ENCODE measurements at places on chromosomes 5 and 9. TPM values are rescaled to one million over a fixed set of nuclear protein-coding genes. Genes with fewer than 3 reads are reported as not detected.

- no peak for DNase-seq
Observed at GRCh38 chr9:112061152-112061740, 113.9 kb downstream of the SUSD1 start.

The OR13C3 gene
- not detected for total RNA-seq

DNA sequence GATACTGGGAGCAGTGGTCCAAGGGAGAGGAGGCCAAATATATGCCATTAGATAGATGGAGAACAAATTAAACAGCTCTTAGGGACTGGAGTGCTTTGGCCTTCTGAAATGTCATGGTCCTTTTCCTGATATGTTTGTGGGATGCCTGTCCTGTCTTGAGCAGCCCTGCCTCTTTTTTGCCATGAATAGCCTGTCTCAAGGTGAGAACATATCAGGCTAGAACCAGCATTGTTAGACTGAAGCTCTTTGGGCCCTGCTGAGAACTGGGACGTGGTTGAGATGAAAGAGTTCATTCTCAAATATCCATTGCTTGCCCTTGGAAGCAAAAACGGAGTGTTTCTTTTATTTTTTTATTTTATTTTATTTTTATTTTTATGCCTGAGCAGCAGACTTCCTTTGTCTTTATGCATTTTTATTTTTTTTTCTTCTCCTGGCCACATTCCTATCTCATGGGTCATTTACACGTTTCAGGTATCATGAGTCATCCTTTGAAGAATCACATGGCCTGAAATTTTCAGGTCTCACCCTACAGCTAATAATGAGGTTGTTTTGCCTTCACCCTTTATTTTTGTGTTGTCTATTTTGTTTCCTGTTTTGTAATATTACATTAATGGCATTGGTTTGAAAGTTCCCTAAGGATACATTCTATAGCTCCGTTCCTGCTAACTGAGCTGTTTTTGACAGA is 371.4 kb downstream of the PSAT1 start:
- no peak for DNase-seq

The FABP6 gene
- total RNA-seq = not detected

The ROPN1L gene
- not detected for total RNA-seq

- no peak for DNase-seq
Observed at GRCh38 chr5:159104051-159104651, 4.4 kb upstream of the EBF1 start.

The MAN1B1 gene
- 52.1 TPM for total RNA-seq

- DNase-seq = no peak
Observed at GRCh38 chr5:139146809-139147482, 51.2 kb downstream of the SIL1 start.

- DNase-seq = no peak
Observed at GRCh38 chr9:27278374-27278773, 18.6 kb downstream of the EQTN start.

GRCh38 chr5:178991190-178992145 is 3.7 kb downstream of the GRM6 start:
- no peak for DNase-seq

DNA sequence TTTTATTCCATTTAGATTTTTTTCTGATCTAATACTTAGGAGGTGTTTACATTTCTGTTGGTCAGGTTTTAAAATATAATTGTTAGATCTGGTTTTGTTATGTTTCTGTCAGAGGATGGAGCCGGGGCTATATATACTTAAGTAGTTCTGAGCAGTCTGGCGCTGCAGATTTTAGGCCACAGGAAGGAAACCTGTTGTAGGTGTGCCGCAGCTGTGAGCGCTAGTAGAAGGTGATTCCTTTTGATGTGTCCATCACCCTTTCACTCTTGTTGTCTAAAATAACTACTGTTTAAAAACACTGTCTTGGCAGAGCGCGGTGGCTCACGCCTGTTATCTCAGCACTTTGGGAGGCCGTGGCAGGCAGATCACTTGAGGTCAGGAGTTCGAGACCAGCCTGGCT is 17.0 kb downstream of the ZBTB34 start:
- no peak for DNase-seq

DNA sequence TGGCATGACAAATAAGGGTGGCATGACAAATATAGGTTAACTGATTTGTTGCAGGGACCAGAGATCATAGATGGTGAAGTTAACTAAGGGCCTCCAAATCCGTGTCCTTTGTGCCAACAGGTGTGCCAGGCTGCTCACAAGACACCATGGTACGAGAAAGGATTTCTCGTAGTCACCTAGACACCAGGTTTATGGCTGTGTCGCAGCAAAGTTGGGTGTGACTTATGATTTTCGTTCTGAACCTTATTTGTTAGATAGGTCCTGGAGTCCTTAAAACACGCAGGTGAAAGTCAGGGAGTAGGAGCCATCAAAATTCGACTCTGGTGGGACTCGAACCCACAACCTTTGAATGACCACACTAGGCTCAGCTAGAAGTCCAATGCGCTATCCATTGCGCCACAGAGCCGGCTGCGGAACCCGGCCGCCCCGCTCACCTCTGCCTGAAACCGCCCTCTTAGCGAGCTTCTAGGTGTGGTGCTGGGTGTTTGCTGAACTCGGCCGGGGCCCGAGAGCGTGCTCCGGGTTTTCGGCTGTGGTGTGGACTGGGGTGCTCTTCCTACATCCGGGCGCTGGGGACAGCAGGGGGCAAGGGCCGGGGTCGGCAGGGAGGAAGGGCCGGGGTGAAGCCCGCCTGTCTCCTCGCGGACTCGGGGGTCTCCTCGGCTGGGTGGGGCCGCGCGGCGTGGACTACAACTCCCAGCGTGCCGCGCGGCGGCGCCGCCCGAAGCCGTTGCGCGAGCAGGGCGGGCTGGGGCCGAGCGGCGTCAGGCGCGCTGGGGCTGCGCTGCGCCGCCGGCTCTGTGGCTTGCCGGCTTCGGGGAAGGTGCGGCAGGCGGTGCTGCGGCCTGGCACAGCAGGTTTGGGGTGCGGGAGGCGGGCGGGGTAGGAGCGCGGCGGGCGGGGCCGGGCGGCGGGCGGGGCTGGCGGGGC is at the start of gene SLC27A4:
TSS of gene SLC27A4 (plus strand) at position 767 of the 930 bp plus-strand sequence. CDS start 2,606 bp downstream, outside the sequence.
- peak; percentile 71 for DNase-seq

DNA sequence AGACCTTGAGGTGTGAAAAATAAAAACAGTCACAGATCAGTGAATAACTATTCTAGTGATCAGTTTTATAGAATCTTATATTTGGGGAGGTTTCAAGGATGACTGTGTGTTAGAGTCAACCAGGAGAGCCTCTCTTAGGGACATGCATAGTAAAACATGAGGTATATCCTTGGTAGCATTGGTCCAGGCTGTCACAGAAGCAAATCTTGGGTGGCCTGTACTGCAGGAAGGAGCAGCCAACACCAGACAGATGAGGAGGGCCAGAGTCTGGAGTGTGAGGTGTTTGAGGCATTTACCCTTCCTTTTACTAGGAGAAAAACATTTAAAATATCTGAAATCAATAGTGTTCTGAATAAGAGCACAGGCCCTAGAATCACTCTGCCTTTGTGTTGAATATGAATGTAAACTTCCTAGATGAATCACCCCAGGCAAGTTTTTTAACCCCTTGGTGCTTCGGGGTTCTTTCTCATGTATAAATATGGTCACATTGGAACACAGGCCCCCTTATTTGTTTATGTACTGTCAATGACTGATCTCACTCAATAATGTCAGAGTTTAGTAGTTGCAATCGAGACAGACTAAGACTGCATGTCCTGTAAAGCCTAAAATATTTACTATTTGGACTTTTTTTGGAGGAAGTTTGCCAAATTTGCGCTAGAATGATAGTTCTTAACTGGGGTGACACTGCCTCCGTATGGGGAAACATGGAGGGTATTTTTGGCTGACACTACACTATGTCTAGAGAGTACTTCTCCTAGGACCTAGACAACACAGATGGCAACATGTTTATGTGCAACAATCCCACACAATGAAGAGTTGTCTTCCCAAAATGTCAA is 416.5 kb upstream of the POU5F2 start:
- DNase-seq = no peak

GRCh38 chr5:168135897-168136296 is 155.5 kb upstream of the WWC1 start:
- DNase-seq = no peak

DNA sequence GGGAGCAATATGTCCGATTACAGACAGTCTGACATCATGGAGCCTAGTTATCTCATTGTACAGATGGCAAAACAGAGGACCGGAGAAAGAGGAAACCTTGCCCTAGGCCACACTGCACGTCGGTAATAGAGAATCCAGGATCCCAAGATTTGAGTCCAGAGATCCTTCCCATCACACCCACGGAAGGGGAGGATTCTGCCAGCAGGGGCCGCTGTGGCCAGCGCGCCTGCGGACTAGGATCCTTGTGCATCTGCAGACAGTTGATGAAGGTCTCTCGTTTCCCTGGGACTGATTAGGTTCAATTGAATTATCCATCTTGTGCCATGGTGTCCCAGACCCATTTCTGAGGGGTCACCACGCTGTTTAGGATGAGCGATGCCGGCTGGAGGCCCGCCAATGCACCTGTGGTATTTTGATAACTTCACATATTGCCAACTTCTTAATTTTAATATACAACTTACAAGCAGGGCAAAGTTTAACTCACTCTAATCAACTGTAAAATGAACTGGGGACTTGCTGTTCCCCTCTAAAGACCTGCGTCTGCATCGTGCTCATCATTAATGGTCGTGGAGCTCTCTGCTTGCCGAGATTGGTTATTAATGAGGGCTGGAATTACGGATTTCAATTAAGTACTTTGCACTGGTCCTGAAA is 592.7 kb upstream of the BRINP1 start:
- DNase-seq = no peak

GRCh38 chr9:107870927-107871680 is 381.5 kb upstream of the KLF4 start:
- no peak for DNase-seq

The ANXA2R gene
- 0.89 TPM for total RNA-seq

The SLCO6A1 gene
- not detected for total RNA-seq

The STK32A gene
- total RNA-seq = 8.8 TPM

DNA sequence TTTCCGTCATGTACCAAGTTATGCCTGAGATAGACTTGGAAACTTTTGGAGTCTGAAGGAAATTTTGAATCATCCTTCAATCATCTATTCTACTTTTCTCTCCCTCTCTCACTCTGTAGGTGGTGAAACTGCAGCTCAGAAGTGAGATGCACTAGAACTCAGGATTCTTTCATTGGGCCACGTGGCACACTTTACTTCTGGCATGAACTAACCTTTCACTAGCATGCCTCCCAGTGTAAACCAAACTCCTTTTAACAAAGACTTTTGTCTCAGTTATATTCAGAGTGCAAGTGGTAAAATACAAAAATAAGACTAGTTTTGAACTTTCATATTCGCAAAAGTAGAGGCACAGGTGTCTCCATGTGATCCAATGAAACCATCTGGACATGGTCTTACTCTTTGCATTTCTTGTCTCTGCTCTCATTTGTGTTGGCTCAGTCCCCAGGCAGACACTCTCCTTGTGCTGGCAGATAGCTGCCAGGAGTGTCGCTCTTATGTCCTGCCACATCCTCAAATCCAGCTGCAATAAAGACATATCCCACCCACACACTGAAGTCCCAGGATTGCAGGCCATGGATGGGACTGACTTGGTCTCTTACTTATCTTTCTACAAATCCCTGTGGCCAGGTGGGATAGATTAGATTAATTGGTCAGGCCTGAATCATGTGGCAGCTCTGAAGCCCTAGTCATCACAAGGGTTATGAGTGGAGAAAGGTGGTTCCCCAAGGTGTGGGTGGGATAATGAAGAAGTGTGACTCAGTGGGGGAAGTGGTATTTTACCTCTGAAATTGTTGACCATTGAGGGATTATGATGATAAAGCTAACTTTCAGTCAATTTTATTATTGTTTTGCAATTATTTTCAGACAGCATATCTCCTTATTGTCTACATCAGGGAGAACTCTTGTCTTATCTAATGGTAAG is 267.5 kb downstream of the GABRB2 start:
- no peak for DNase-seq

DNA sequence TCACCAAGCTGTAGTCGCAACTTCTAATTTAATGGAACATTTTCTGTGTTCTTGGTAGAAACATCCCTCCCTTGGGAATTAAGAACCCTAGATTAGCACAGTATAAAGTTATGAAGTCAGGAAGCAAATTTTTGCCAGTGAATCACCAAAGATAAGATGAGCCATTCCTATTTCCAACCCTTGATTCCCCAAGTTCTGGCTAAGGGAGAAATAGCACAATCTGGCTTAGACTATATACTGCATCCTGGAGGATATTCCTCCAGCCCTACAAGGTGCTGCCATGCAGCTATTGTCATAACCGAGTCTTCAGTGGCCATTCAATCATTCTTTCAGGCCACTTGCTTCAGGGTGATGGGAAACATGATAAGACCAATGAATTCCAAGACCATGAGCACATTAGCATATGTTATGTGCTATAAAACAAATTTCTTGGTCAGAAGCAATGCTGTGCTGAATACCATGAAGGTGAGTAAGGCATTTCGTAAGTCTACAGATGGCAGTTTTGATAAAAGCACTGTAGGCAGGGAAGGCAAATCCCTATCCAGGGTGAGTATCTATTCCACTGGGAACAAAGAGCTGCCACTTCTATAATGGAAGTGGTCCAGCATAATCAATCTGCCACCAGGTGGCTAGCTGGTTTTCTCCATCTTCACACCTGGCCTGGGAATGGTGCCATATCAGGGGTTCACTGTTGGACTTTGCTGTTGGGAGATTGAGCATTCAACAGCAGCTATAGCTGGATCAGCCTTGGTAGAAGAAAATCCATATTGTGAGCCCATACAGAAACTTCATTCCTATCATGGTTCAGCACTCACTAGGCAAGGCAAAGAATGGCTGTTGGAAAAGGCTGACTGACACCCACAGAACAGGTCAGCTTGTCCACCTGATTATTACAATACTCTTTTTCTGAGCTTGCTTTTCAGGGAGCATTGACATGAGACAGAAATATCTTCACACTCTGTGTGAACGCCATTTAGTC is 19.6 kb upstream of the ARL15 start:
- no peak for DNase-seq

DNA sequence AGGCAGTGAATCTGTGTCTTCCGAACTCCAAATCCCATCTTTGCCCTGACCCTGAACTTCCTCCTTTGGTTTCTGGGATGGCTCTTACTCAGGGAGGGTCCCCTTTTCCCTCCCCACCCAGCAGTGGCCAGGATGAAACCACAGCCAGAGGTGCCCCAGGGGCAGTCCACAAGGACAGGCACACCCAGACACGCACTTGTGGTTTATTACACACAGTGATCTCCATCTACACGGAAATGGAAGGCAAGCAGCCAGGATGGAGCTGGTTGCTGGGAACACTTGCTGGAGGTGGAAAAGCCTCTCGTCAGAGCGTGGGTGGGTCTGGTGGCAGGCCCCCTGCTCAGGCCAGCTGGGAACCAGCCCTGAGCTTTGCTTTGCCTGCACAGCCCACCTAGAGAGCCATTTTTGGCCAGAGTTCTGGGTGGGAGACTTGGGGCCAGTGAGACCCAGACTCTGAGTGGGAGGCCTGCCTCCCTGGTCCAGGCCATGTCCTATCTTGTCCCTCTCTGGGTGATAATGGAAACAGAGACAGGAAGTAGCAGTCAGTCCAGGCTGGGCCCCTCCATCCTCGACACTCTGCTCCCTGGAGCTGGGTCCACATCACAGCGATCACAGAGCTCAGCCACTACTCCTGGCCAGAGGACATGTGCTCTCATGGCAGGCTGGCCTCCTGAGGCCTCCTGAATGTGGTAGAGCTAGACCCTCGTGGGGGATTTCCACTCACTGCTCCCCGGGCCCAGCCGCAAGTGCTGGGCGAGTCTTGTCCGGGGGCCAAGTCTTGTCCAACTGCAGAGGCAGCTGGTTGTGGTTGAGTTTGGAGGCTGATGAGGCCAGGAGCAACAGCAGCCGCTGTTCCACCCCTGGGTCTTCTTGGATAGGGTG is 5.1 kb upstream of the PHYKPL start:
- no peak for DNase-seq

- DNase-seq = no peak
Observed at GRCh38 chr5:54905942-54906537, 79.4 kb downstream of the ESM1 start.

The THBS4 gene
- total RNA-seq = 3.6 TPM

Measured in suprapubic skin (tissue), 4 donors.